Fibroblast of skin of right quadriceps (primary cell): ENCODE measurements at places on chromosomes 2 and 18.
A peak's percentile ranks its signal among the peaks of the same experiment; 100 is the strongest.

DNA sequence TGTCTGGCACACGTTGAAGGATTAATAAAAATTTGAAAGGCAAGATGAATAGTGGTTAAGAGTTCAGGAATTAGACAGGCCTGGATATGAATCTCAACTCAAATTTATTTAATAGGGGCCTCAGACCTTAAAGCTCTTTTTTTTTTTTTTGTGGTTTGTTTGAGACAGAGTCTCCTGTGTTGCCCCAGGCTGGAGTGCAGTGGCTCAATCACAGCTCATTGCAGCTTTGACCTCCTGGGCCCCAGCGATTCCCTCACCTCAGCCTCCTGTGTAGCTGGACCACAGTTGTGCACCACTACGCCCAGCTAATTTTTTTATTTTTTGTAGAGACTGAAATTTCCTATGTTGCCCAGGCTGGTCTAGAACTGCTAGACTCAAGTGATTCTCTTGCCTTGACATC lies 3.0 kb downstream of the ZRANB3 start:
- no peak for DNase-seq

- peak; percentile 41 for DNase-seq
Observed at GRCh38 chr2:220966636-220967035, 605.5 kb downstream of the EPHA4 start.

DNA sequence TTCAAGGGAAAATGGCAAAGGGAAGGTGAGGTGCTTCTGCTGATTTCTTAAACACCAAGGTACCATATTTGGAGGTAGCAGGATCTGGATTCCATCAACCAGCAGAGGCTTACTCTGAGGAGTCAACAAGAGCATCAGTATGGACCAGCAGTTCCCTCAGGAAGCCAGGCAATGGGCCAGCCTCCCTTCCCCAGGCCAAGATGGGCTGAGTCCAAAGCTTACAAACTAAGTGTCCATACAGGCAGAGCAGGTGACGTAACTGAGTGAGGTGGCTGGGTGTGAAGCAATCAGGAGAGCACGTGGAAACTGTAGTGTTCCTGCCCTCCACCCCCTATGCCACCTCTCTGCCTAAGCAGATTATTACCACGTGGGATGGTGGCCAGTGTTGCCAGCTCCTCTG lies 134.2 kb upstream of the HNRNPA3 start:
- DNase-seq = peak; percentile 14

DNA sequence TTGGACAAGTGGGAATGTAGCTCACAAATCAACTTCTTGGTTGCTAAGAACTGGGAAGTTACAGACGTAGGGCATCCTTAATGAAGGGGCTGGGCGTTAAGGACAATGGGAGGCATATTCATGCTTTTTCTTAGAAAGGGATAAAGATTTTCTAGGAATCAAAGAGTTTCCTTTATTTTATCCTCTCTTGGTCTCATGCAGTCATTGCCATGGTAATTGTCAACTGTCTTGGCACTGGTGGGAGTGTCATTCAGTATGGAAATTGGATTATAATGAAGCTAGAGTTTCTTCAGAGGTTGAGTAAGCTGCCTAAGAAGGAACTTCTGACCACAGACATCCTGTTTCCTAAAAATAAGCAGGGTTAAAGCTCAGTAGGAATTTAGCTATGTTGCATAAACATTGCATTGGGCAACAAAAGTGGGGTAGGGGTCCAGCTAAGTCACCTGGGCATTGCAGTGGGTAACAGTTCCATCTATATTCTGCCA lies 114.0 kb downstream of the LYPD6B start:
- DNase-seq = peak; percentile 30

- peak; percentile 84 for DNase-seq
Observed at GRCh38 chr2:199457147-199458008, at the start of gene SATB2. Gene SATB2, minus strand, starts transcription at chr2:199457939. Its CDS starts 1,902 bp downstream, at chr2:199456037.
